Cortex of kidney (tissue), 1 donor: ENCODE measurements at places on chromosomes 7 and 10.

DNA sequence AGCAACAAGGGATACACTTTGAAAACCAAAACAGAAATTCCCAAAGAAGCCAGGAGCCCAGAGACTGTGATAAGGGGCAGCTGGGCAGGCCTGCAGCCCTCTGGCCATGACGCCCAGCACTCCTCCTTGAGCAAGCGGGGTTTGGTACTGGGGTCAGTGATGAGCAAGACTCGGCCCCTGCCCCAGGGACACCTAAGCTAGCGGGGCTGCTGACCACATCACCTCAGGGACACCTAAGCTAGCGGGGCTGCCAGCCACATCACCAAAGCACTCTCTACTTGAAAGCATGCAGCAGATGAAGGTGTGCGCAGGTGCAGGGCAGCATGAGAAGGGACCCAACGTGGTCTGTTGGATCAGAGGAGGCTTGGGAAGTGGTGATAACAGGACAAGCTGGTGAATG, 108.0 kb upstream of the PPP2R2D start:
- DNase-seq = no peak

DNA sequence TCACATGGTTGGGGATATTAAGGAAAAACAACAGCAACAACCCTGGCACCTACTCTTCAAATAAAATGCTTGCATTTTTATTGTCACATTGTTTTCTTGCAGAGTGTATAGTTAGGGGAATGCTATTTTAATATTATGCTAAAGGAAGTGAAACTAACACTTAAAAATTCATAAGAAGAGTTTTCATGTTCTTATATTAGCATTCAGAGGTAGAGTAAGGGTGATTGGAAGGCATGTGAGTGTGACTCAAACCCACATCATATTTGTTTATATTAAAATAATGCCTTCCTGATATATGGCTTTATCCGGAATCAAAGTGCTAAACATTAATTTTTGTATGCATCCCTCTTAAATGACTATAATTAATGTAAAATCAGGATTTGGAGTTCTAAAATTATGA, 59.8 kb upstream of the TES start:
- no peak for DNase-seq

DNA sequence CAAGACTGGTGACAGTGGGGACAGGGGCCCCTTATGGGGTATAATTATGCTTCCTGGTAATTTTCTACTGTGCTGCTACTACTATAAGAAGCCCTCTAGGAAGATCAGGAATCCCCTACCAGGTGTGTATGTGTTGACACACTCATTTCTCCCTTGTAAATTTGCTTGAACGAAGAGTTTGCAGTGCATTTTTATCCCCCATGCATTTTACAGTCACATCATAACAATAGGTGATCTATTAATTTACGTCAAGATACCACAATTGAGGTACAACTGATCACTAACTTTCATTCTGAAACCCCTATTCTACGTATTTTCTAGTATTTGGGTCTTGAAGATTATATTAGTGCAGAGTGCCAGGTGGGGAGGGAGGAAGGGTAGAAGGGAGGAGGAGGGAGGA, 252.2 kb downstream of the NSUN6 start:
- DNase-seq = no peak

DNA sequence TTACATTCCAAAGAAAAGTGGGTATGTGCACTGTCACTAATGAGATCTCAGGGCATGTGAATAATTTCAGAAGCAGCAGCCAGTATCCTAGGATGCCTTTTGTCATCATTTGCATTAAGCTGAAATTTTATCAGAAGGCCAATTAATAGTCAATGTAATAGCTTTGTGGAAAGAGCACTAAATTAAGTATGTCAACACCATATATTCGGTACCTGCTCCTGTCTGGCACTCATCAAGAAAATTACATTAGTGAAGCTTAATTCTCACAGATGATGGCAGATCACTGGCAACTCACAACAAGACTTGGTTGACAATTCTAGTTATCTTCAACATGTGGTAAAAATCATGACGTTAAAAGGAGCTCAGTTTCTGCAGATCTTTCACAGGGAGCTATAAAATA, 271.4 kb downstream of the PARD3 start:
- DNase-seq = no peak

DNA sequence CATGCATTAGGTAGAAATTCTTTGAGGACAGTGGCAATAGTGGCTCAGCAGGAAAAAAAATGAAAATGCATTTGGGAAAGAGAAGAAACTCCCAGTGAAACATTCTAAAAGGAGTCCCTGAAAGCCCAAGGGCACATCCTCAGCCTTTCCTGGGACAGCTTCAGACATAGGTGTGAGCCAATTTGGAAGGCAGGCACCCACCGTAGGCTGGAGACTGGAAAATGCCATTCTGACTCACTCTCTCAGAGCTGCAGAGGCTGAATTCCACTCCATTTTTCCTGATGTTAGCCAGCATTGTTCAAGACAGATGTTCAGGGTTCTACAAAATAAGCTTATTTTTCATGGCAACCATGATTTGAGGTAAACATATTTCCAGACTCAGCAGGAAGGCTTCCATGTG, 379.0 kb upstream of the FZD8 start:
- DNase-seq = no peak

- DNase-seq = no peak
Observed at GRCh38 chr10:91935886-91936285, 12.3 kb downstream of the BTAF1 start.

DNA sequence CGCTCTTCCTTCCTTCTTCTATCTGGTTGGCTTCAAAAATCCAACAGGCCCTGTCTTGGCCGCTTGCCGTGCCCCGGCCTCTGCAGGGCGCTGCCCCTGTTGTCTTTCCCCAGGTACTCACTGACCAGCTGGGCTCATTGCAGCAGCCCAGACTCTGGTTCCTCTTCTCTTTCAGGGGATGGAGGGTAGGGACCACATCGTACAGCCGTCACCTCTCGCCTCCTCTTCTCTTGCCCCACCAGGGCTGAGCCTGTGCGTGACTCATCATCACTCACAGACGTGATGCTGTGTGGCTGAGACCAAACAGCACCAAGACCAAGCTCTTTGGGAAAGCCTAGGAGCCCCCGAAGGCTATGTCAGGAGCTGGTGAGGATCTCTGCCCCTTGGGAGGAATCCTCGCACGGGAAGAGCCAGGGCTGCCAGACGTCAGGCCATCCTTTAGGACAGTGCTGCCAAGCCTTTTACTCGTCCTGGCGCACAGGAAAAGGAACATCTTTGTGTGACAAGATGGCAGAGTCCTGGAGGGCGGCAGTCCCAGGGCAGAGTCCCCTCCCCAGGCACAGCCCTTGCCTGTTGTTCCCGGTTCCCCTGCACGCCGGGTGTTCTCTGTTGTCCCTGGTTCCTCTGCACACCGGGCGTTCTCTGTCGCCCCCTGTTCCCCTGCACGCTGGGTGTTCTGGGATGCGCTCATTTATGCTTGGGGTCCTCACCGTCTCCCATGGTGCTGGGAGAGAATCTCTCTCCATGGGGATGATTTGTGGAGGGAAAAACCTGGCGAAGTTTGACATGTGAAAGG, 188.5 kb upstream of the SHH start:
- no peak for DNase-seq

- DNase-seq = no peak
Observed at GRCh38 chr7:142807855-142808460, 37.2 kb downstream of the PRSS2 start.

- no peak for DNase-seq
Observed at GRCh38 chr7:379456-380138, 89.6 kb downstream of the FOXL3 start.

DNA sequence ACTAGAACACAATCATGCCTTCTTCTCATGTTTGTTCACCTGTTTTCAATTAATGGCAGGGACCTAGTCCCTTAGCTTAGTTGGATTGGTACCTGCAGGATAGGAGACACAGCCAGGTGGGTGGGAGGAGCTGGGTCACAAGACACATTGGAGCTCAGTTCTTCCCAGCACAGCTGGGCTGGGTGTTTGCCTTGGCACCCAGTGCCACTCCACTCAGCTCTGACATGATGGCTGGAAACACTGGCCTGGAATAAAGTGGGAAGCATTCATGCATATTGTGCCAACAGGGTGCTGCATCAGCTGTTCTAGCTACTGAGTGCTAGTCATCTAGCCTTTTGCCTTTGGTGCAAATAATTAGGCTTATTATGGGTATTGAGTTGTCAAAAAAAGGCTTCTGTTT, 226.1 kb downstream of the PTEN start:
- DNase-seq = no peak

GRCh38 chr10:100656454-100656853, 88.9 kb upstream of the PAX2 start:
- DNase-seq = no peak
